Skeletal muscle cell (primary cell): ENCODE measurements at places on chromosomes 6 and 20.
A peak's percentile ranks its signal among the peaks of the same experiment; 100 is the strongest.

DNA sequence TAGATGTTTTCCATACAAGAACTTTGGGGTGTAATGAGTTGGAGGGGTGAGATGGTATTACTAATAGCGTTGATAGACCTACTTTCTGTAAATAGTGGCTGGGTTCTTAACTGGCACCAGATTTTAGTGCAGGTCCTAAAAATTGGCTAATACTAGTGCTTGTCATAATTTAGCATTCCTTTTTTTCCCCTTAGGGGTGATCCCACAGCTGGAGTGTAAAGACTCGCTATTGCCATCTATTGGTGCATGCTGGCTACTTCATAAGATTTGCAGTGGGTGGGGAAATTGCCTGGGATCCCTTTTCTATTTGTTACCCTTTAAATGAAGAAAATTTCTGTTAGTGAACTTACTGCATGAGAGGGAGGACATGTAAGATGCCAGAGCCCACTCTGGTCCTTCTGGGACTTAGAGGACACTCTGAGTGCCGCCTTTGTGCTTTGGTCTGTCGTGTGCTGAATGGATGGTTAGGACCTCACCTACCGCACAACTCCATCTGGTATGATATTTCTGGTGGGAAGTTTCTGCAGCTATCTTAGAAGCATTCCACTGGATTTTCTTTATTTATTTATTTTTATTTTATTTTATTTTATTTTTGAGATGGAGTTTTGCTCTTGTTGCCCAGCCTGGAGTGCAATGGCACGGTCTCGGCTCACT is 195.5 kb downstream of the JARID2 start:
- DNase-seq: no peak

- no peak for DNase-seq
Observed at GRCh38 chr6:11748591-11749210, 29.9 kb downstream of the ADTRP start.

- no peak for DNase-seq
Observed at GRCh38 chr20:54218470-54218869, 10.6 kb downstream of the PFDN4 start.

DNA sequence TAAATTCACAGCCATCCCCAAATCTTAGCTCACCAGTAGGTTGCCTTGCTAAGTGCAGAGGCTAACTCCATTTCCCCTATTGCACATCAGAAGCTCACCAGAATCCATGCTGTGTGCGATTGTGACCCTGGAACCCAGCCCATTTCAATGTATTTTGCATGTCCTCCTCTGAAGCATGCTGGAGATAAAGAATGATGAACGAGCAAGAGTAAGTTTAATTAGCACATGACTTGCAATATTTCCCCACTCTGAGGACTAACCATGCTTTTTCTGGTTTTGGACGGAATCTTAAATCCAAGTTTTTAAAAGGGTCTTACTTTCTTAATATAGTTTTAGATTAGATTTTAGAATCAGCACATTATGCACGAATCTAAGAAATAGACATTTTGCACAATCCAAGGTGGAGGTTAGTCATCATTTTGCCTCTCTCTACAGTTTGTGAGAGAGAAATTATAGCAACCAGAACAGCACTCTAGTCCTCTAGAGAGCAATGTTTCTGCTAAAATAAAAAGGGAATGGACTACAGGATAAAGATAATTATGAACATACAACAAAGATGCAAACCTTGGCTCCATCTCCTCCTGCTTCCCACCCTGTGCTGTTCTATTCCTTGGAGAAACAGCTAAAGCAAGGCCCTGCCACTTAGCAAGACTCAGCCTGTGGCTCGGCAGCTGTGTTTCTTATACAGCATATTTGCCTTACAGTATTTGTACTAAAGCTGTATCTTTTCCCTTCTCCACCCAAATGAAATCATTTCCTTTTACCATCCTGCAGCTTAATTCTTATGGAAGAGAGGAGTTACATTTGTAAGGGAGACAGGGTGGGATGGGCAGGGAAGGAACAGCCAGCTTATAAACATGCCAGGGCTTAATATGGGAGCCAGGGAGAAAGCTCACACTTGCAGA is 24.9 kb upstream of the LAMA4 start:
- peak; percentile 14 for DNase-seq

DNA sequence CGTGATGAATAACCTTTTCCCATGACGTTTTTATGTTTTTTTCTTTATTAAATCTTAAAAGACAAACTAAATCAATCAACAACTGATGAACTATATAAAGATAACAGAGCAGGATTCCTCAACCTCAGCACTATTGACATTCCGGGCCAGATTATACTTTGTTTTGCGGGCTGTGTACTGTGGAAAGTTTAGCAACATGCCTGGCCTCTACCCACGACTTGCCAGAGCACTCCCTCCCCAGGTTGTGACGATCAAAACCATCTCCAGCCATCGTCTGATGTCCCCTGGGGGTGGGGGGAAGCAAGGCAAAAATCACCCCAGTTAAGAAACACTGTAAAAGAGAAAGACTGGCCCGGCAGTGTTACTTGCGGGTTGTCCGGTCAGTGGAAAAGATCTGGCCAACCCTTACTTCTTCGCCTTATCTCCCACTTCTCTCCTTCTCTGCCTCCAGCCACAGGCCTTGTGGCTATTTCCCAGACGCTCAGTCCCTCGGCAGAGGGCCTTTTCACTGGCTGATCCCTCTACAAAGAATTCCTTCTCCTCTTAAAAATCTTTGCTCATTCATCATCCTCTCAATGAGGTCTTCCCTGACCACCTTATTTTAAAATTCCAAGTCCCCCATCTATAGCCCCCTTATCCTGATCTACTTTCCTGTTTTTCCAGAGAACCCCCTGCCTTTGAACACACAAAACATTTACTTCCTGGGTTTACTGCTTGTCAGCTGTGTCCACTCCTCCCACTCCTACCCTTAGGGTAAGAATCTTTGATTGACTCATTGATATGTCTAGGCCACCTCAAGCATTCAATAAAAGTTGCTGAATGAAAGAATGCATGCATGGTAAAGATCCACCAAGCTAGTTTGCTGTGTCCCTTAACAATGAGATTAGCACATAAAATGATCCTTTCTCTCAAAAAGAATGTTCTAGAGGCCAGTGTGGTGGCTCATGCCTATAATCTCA is 14.7 kb upstream of the RAB22A start:
- DNase-seq: no peak

DNA sequence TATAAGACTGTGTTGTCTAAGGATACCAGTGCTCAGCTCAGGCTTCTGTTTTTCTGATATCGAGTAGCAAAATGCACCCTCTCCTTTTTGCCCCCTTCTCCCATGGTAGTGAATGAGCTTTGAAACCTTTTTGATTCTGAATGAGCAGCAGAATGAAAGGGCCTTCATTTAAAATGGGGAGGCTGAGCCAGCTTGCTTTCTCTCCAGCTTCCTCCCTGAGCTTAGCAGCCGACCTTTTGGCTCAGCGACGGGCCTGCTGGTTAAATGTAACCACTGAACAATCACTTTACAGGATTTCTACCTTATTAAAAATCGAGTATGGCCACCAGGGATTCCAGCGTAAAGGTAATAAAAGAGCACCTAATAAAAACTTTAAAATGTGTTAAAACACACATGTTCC is 133.7 kb upstream of the SPACA1 start:
- DNase-seq: no peak

- DNase-seq: no peak
Observed at GRCh38 chr20:4894981-4895381, 106.3 kb downstream of the SLC23A2 start.

DNA sequence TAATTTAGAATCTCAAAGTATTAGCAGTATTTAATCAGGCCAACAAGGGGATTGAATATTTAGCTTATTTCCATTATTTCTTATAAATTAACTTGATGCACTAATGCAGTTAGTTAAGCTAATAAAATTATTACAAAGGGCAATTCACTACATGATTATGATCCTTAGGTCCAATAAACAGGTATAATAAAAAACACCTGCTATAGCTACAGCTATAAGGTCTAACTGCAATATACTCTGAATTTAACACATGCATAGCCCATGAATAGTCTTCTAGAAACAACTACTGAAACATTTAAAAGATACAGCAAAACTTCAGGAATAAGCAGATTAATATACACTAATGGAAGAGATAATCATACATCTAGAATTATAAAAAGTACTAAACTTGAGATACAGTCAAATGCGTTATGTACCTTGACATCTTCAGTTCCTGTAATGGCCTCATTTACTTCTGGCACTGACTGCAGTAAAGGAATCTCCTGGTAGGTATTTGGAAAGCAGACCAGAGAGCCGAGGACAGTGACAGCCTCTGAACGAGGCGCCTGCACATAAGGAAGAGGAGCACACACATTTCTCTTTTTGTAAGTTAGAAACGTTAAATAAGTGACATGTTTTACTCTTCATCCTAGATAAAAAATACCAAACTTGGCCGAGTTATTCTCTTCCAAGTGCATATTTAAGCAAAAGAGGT is 168.5 kb downstream of the INSM1 start:
- DNase-seq: no peak

DNA sequence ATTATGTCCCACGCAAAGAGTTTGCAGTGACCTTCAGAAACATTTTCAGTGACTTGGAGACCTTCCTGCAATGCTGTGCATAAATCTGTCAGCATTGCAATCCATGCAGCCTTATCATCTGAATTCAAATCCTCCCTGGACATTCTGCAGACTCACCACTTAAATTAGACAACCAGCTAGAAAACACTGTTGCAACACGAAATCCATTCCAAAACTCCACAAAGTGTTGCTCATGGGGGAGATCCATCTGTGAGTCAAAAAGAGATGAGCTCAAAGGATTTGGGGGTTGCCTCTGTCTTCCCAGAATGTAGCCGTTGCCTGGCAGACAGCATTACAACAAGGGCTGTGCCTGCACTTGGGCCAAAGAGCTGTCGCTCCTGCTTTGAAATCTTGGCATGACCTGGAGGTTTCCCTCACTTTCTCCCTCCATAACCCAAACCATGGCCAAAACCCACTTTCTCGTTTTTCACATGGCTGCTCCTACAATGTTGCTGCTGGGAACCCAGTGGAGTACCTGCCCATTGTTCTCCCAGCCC is 163.5 kb upstream of the CDYL start:
- peak; percentile 92 for DNase-seq

GRCh38 chr6:160435935-160436334 is 87.8 kb downstream of the SLC22A3 start:
- DNase-seq: no peak

- DNase-seq: no peak
Observed at GRCh38 chr20:45994761-45995493, 13.8 kb upstream of the MMP9 start.

DNA sequence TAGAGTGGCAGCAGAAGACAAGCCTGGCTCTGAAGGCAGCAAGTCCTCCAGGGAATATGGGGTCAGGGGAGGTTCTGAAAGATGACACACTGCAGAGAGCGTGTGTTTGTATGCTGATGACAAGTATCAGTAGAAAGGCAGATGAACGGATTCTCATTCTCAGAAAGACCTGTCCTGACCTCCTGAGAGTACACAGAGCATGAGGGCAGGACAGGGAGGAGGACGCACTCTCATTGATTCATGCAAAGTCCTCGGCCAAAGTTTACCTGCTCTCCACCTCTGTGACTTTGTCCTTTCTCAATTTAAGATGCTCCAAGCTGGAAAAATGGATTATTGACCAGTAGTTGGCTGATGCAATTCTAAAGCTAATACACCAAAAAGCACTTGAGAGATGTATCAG is 156.7 kb downstream of the LPA start:
- no peak for DNase-seq

GRCh38 chr6:134081506-134081905 is 29.1 kb upstream of the SLC2A12 start:
- no peak for DNase-seq

- DNase-seq: no peak
Observed at GRCh38 chr6:39952167-39952566, 17.9 kb upstream of the MOCS1 start.

DNA sequence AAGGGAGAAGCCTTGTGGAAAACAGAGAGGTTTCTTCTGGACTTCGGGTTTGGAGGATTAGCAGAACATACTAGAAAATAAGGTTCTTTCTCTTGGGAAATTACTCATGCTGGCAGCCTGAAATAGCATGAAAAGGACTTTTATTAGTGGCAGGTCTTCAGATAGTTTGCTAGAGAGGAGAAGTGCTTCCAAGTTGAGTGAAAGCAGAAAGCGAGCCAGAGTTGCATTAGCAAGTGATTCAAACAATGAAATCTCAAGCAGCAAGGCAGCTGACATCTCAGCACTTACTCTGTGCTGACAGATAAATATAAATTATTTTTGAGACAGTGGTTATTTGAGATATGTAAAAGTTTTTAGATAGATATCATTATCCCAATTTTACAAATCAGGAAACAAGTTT is 91.9 kb downstream of the PLCB4 start:
- no peak for DNase-seq

GRCh38 chr6:16089232-16090062 is 39.4 kb upstream of the MYLIP start:
- no peak for DNase-seq

- peak; percentile 22 for DNase-seq
Observed at GRCh38 chr6:136526196-136526930, 23.9 kb downstream of the MAP7 start.

DNA sequence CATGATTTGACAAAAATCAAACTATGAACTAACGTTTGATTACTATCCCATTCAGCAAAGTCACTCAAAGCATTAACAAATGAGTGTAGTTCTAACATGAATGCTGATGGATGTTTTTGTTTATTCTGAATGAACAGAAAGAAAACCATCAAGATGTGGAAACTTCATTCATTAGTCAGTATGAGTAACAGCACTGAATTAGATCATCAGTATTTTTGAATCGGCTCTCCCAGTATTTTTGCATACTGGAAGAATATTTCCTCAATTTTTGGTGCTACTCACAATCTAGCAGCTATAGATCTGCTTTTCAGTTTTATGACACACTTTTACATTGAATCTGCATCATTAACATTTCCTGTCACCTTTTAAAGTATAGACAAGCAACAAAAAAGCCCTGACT is 63.8 kb upstream of the CD83 start:
- no peak for DNase-seq

GRCh38 chr6:17725083-17725482 is 18.4 kb upstream of the NUP153 start:
- DNase-seq: no peak

DNA sequence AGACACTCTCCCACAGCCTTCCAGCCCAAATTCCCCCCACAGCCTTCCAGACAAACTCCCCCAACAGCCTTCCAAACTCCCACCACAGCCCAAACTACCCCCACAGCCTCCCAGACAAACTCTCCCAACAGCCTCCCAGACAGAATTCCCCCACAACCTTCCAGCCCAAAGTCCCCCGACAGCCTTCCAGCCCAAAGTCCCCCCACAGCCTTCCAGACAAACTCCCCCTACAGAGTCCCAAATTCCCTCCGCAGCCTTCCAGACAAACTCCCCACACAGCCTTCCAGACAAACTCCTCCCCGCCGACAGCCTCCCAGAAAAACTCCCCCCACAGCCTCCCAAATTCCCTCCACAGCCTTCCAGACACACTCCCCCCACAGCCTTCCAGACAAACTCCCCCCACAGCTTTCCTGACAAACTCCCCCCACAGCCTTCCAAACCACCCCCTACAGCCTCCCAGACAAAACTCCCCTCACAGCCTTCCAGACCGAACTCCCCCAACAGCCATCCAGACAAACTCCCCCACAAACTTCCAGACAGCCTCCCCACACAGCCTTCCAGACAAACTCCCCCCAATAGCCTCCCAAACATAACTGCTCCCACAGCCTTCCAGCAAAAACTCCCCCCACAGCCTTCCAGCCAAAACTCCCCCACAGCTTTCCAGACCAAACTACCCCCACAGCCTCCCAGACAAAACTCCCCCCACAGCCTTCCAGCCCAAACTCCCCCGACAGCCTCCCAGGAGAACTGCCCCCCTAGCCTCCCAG is 38.0 kb upstream of the SYNDIG1 start:
- DNase-seq: no peak
